ENCODE measurements at places on chromosomes 1 and 21. TPM values are rescaled to one million over a fixed set of nuclear protein-coding genes. Genes with fewer than 3 reads are reported as not detected.
A peak's percentile ranks its signal among the peaks of the same experiment; 100 is the strongest.

GRCh38 chr1:248905662-248906008, 400 bp upstream of the PGBD2 start:
- DNase-seq, result no peak

Gene OR2T11
- total RNA-seq, result not detected

Gene FOXD3
- 0.13 TPM for total RNA-seq

DNA sequence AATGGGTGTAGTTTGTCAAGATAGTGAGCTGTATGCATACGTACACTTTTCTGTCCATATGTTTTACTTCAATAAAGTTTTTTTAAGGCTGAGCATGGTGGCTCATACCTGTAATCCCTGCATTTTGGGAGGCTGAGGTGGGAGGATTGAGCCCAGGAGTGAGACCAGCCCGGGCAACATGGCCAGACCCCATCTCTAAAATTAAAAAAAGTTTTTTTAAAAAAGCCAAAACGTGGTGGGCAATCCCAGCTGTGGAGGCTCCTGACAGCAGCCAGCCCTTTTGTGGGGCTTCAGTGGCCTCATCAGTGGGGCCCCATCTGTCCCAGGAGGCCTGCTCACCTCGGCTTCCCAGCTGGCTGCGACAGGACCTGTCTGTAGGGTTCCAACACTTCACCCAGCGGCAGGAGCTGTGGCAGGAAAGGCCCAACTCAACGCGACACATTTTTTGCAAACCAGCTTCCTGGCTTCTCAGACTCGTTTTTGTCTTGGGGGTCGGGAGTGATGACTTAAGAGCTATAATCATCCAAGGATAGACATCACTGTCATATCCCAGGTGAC, 56.9 kb upstream of the LBR start:
- DNase-seq, result no peak

Gene KLHDC9
- not detected for total RNA-seq

DNA sequence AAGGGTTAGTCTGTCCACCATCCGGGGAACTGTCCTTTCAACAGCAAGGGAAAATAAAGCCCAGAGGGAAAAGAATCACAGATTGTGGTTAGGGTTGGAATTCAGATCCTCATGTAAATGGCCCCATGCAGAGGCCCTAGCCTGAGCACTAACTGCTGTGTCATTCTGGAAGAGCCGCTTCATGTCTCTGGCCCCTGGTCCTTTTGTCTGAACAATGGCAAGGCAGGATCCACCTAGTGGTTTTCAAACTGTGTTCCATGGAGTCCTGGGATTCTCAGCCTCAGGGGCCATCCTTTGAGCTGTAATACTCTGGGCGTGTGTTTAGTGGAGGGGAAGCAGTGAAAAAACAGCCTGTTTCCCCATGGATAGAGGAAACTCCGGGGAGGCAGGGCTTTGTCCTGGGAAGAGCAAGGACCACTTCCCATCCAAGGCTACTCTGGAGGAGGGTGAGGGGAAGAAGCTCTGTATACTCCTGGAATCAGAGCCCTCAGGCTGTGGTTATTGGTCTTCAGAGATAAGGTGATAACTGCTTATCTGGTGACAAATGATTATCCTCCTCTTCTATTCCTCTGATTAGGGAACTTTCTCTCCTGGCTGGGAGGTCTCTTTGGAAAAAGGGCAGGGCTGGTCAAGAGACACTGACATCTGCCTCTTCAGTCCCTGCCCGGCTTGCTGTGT, 19.2 kb downstream of the PAX7 start:
- DNase-seq, result no peak

GRCh38 chr1:38026592-38027200, 14.2 kb downstream of the UTP11 start:
- DNase-seq, result no peak

- no peak for DNase-seq
Observed at GRCh38 chr1:224544346-224545110, 71.6 kb upstream of the CNIH3 start.

Gene IL19
- not detected for total RNA-seq

GRCh38 chr1:246005067-246005466, 502.0 kb downstream of the SMYD3 start:
- DNase-seq, result peak; percentile 59

GRCh38 chr1:177998696-177999631, 29.1 kb upstream of the SEC16B start:
- no peak for DNase-seq

DNA sequence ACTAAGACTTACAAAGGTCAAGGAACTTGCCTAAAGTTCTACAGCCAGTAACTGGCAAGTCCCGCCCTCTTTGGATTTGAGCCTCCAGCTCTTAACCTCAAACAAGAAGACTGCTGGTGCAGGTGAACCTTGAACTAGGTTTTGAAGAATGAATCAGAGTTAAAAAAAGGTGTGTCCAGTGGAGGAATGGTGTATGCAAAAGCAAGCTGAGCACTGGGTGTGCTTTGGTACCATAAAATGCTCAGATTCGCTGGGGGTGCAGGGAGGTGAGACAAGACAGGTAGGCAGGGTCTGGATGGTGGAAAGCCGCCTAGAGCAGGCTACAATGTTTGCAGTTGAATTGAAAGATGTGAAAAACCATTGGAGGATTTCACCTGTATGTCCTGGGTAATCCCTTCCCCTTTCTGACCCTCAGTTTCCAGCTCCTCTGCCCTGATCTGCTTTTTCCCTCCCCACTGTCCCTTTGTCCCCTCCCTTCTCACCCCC, 39.8 kb downstream of the FOXD2 start:
- no peak for DNase-seq

DNA sequence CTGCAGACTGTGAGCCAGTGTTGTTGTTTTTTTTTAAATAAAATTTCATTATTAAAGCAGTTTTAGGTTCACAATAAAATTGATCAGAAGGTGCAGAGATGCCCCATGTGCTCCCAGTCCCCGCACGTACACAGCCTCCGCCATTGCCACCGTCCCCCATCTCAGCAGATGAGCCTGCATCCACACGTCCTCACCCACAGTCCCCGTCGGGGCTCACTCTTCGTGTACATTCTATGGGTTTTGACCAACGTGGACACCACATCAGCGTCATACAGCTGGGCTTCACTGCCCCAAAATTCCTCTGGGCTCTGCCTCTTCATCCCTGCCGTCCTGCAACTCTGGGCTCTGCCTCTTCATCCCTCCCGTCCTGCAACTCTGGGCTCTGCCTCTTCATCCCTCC, 11.6 kb upstream of the ARHGEF16 start:
- DNase-seq, result no peak

- peak; percentile 58 for DNase-seq
Observed at GRCh38 chr1:152533327-152533938, 19.2 kb downstream of the CRCT1 start.

DNA sequence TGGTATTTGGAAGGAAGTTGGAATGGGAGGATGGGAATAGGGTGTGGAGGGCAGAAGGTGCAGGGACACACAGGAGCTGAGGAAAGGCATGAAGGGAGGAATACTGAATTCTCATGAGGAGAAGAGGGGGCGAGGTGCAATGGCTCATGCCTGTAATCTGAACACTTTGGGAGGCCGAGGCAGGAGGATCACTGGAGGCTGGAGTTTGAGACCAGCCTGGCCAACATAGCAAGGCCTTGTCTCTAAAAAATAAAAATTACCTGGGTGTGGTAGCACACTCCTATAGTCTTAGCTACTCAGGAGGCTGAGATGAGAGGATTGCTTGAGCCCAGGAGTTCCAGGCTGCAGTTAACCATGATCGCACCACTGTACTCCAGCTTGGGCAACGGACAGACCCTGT, 117.3 kb downstream of the DTL start:
- DNase-seq, result no peak

Gene KDF1
- total RNA-seq, result not detected

Gene CCDC190
- 5.5 TPM for total RNA-seq

DNA sequence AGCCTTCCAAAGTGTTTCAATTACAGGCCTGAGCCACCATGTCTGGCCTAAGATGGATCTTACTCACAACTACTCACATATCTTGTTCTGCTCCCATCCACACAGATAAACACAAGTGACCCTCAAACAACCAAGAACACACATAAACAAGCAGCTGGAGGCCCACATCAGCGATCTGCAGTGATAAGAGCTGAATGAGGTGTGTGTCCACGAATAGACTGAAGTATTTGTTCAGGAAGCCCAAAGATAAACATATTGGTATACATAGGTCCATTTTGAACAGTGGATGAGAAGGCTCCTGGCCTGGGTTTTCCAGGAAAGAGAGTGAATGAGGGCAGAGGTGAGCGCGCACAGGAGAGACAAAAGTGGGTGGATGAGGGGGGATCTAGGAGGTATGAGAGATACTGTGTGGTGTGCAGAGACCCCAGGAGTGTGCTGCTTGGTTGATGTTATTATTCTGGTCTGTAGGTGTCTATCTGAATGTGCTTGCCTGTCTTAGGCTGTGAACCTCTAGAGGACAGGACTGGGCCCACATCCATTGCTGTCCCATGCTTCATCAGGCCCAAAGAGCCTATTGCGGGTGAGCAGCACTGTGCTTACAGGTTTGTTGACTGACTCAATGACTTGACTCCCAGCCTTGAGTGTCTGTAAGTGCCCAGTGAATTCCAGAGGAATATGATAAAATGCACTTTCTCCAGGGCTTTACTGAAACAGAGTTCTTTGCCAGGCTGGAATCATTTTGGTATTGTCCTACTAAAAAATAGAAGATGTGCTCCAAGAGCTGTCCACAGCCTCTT, 79.9 kb upstream of the ATP1A1 start:
- DNase-seq, result no peak

Gene TIMM17A
- 87.5 TPM for total RNA-seq

Gene SLFNL1
- total RNA-seq, result 0.03 TPM

Gene DVL1
- 85.2 TPM for total RNA-seq

- peak; percentile 93 for DNase-seq
Observed at GRCh38 chr1:182633657-182634281, 29.6 kb upstream of the RGS16 start.

Gene SEMA4A
- 1.8 TPM for total RNA-seq

Gene SPATA46
- total RNA-seq, result not detected

Gene CRNN
- not detected for total RNA-seq

Gene NPPB
- 320 TPM for total RNA-seq

Gene FALEC
- not detected for total RNA-seq

Gene SLC26A9
- total RNA-seq, result not detected

GRCh38 chr1:20336105-20336605, 45.5 kb downstream of the VWA5B1 start:
- DNase-seq, result no peak

Gene ICOSLG
- total RNA-seq, result not detected

DNA sequence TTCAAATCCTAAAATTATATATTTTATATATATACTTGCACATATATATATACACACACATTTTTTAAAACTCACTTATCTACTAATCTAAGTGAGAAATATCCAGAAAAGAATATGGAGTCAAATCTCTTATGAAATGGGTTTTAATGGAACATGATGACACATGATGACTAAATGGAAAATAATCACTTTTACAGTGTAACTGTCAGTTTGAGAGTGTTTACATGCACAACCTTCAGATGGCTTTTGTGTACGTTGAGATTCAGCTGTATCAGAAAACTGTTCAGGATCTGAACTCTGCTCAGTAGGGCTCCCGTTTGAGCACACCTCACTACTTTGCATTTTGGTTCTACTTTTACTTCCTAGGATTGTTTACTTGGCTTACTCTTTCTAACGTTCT, 189.8 kb downstream of the DNAH14 start:
- DNase-seq, result no peak

DNA sequence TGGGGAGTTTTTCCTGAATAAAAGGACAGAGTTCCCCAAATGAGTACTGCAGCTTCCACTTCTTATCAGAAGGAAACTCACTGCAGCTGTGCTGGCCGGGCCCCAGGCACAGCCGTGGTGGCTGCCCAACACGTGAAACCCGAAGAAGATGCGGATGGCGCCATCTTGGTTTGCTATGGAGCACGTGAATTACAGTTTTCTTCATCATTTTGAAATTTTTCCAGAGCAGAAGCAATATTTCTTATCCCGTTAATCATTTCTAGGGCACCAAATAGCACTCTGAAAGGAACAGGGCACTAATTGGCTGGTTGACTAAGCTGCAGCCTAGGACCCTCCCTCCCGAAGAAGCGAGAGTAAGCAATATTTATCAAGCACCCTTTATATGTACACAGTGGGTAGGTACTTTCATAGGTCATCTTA, 63.2 kb upstream of the EPS8L3 start:
- peak; percentile 13 for DNase-seq

DNA sequence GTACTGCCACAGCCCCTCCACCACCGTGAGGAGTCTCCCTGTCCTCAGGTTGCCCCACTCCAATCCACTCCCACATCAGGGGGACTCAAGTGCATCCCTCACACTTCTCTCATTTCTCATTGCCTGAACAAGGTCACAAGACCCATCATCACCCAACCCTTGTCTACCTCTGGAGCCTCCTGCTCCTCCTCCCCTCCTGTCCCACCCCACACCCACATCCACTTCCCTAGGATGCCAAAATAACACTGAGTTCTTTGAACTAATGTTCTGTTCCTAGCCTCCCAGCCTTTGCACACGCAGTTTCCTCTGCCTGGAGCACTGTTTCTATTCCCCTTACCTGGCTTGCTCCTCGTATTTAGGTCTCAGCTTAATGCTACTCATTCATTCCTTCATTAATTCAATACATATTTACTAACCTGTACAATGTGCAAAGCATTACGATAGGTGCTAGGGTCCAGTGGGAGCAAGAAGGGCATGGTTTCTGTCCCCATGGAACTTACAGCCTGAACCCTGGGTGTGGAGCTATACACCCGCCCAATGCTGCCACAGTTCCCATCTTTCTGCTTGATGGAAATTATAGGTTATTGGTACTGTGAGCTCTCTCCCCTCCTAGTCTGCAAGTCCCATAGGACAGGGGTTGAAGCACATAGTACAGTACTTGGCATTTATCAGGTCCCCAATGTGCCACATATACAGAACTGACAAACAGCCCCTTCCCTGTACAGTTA, 96.1 kb upstream of the GRIK3 start:
- no peak for DNase-seq

GRCh38 chr1:242770366-242770765, 245.9 kb upstream of the PLD5 start:
- no peak for DNase-seq

GRCh38 chr21:37455504-37455911, 88.9 kb downstream of the DYRK1A start:
- no peak for DNase-seq

GRCh38 chr1:172244865-172245264, 175.6 kb upstream of the C1orf105 start:
- DNase-seq, result no peak

- no peak for DNase-seq
Observed at GRCh38 chr1:204191456-204191855, 4.8 kb downstream of the KISS1 start.

GRCh38 chr1:41807390-41807789, 111.3 kb downstream of the HIVEP3 start:
- DNase-seq, result no peak

- no peak for DNase-seq
Observed at GRCh38 chr1:159994896-159995295, 36.9 kb downstream of the PIGM start.

Gene GBP1
- total RNA-seq, result 68.0 TPM

- DNase-seq, result no peak
Observed at GRCh38 chr1:112144733-112145426, 155.4 kb upstream of the KCND3 start.
